ENCODE measurements at places on chromosomes 11 and 22.

DNA sequence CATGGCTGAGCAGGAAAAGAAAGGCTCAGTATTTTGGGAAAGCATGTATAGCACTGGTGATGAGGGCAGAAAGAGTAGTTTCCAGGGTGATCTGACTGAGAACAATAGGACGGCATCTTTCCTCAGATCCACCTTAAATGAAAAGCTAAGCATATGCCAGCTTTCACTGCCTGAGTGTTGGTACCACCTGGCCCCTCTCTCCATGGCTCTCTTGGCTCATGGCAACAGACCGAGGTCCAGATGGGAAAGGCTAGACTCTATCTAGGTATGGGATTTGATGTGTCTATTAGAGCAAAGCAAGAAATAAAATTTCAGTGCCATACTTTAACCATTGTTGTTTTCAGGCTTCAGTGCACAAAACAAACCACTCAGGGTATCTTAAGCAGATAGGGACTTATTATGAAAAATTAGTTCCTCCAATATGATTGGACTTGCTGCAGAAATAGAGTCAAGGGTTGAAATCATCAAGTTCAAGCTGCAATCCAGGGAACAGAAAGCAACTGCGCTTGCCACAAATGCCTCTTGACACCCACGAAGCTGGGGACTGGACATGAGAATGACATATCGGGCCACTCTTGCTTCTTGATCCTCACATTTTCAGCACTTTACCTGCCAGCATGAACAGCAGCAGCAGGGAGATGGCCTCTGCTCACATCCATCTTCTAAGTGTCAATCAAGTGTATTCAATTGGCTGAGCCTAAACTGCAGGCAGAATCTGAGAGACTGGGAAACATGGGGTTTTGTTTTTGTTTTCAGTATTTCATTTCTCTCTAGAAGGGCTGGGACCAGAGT lies 64.0 kb upstream of the SNX19 start:
- no peak for DNase-seq

- no peak for DNase-seq
Observed at GRCh38 chr11:113481672-113482071, 6.5 kb upstream of the DRD2 start.

GRCh38 chr11:122895563-122895962 lies 13.0 kb downstream of the JHY start:
- no peak for DNase-seq

DNA sequence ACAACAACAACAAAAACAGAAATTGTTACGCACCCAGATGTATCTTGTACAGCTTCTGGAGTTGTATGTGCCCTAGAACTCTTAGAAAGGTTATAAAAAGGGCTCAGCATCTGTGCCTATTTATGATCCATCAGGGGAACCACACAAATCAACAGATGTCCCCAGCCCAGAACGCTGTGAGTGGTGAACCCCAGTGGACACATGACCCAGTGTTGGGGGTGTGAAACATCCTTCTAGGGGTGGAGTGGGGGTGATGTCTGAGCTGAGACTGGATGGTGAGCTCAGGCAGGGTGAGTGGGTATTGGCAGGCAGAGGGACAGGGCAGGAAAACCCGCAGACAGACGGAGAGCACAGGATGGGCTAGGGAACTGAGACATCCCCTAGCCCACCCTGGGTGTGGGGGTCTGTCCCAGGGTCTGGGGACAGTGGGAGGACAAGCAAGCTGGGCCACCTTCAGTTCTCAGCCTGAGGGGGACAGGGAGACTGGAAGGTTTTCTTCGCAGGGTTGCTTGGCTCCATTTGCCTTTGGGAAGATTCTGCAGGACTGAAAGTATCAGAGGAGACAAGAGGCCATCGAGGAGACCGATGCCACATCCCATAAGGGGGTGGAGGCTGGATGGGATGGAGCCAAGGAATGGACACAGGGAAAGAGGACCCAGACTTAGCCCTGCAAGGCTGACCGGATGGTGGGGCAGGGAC lies 5.8 kb upstream of the EMID1 start:
- no peak for DNase-seq

- DNase-seq, result no peak
Observed at GRCh38 chr11:2382129-2382517, 5.0 kb downstream of the CD81 start.

DNA sequence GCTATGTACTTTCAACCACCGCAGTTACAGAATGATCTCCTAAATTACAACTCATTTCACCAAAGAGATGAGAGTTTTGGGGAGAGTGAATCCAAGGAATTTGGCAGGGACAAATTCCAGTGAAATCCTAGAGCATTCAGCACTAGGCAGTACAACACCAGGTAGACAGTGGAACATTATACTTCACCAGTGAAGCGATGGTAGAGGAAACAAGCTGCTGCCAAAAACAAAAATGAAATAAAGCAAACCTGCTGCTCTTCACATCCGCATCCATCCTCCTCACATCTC lies 16.9 kb downstream of the SMCO4 start:
- DNase-seq, result no peak

DNA sequence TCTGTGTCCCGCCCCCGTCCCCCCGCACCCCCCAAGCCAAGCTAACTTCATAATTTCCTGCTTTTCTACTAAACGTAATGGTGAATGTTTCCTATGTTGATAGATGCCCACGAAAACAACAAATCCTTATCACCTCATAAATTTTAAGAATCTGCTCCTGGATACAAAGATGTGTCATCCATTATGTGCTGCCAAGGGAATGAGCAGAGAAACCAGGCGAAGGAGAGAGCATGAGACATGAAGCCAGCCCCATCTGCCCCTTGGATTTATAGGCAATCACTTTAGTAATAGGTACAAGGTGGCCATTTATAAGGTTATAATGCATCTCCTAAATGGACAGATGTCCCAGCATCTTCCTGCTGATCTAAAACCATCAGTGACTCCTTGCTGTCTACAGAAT lies 30.3 kb downstream of the LAYN start:
- no peak for DNase-seq

- DNase-seq, result no peak
Observed at GRCh38 chr22:26887916-26888315, 230.5 kb downstream of the MIAT start.

DNA sequence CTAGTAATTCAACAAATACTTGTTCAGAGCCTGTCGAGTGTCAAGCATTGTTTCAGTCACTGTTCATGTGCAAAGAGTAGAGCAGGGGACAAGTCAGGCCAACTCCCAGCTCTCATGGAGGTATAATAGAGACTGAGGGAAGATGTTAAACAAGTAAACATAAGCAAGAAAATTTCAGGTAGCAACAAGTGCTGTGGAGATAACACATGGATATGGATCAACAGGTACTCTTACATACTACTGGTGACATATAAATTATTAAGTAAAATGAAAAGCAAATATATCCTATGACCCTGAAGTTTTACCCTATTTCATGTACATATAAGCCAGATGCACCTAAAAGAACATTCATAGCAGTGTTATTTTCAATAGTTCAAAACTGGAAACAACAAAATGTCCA lies 42.7 kb downstream of the SIK2 start:
- DNase-seq, result no peak

GRCh38 chr22:47788461-47788860 lies 1026.0 kb downstream of the TBC1D22A start:
- DNase-seq, result no peak
